ENCODE measurements at places on chromosomes 11 and 22.
A peak's percentile ranks its signal among the peaks of the same experiment; 100 is the strongest.

- DNase-seq, result no peak
Measured at GRCh38 chr11:110859998-110860397, 147.8 kb upstream of the ARHGAP20 start.

- peak; percentile 48 for DNase-seq
Measured at GRCh38 chr22:34111210-34111824, 191.0 kb upstream of the LARGE1 start.

DNA sequence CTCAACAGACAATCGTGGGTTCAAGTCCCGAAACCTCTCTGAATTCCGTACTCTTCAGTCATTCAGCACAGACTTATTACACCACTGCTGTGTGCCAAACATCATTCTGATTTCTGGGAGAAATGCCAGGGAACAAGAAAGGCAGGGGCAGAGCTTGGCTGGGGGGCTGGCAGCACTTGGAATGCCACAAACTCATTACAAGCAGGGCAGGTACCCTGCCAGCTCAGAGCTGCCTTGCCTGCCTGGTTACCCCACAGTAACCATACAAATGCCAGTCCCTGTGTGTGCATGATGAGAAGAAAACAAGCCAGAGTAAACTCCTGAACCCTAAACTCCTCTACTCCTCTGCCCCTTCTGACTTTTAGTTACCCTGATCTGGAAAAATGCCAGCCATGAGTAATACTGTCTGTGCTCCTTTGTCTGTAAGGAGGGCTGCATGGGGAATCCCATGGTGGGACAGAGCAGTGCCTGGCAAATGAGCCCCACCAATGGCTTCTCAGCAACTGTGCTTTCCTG lies 6.9 kb upstream of the RAD9A start:
- DNase-seq, result no peak

GRCh38 chr11:6297831-6298230 lies 22.5 kb downstream of the CAVIN3 start:
- no peak for DNase-seq

GRCh38 chr11:73506038-73506437 lies 91.9 kb downstream of the FAM168A start:
- no peak for DNase-seq

GRCh38 chr11:25981998-25982397 lies 349.9 kb upstream of the ANO3 start:
- DNase-seq, result peak; percentile 10

- no peak for DNase-seq
Measured at GRCh38 chr22:28466399-28466798, 213.2 kb downstream of the TTC28 start.

DNA sequence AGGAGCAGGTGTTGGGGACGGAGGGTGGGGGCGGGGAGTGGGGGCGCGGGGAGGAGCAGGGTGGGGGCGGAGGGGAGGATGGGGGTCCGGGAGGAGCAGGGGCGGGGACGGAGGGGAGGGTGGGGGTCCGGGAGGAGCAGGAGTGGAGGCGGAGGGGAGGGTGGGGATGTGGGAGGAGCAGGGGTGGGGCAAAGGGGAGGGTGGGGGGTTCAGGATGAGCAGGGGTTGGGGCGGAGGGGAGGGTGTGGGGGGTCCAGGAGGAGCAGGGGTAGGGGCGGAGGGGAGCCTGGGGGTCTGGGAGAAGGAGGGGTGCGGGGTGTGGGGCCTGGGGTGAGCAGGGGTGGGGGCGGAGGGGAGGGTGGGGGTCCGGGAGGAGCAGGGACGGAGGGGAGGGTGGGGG lies 17.1 kb downstream of the CRELD2 start:
- DNase-seq, result no peak

DNA sequence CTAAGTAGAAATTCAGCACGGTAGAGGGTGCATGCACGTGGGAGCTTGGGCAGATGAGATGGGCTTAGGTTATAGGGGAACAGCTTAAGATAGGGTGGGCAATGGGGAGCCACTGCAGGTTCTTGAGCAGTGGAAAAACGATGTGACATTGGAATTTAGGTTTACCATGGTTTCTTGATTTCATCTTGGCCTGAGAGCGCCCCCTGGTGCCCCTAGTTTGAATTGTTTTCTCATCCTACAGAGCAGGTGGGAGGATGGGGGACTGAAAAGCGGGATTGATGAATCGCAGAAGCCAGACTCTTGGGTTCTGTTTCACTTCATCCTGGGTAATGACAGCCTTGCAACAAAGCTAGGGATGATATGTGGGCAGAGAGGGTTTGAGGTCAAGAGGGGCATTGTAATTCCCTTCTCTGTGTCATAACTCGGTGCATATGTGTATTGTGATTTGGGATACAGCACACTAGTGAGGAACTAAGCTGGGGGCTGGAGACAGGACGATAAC lies 6.7 kb upstream of the MCAM start:
- peak; percentile 69 for DNase-seq

GRCh38 chr11:13939961-13940906 lies 22.3 kb upstream of the SPON1 start:
- no peak for DNase-seq

GRCh38 chr22:46162285-46162684 lies 12.0 kb downstream of the PPARA start:
- no peak for DNase-seq

DNA sequence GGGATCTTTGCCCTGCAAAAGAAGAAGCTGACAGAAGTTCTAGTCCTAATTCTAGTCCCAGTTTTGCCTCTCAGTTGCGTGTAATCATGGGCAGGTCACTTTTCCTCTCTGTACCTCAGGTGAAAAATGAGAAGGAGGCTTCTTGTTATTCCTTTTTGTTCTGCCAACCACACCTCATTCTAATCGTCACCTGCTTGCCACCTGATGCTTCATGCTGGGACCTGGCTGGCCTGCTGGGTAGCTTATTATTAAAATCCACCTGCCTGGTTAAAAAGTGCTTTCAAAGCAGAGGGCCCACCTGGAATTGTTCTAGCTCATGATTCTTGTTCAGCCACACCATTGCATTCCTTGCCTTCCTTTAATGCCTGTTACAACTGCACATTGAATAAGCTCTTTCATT lies 8.4 kb upstream of the ALG8 start:
- no peak for DNase-seq

- no peak for DNase-seq
Measured at GRCh38 chr22:22915670-22916035, 28.0 kb downstream of the IGLL5 start.

Measured in GM13977 (cell line).